CD4-positive, alpha-beta T cell treated with Interleukin-6 at 100 ng/mL for 8 hours (primary cell): ENCODE measurements at places on chromosomes 5 and 9.

- no peak for DNase-seq
Observed at GRCh38 chr9:3692606-3693005, 166.8 kb upstream of the RFX3 start.

GRCh38 chr9:70868041-70868440 lies 253.4 kb downstream of the TRPM3 start:
- DNase-seq, result no peak

DNA sequence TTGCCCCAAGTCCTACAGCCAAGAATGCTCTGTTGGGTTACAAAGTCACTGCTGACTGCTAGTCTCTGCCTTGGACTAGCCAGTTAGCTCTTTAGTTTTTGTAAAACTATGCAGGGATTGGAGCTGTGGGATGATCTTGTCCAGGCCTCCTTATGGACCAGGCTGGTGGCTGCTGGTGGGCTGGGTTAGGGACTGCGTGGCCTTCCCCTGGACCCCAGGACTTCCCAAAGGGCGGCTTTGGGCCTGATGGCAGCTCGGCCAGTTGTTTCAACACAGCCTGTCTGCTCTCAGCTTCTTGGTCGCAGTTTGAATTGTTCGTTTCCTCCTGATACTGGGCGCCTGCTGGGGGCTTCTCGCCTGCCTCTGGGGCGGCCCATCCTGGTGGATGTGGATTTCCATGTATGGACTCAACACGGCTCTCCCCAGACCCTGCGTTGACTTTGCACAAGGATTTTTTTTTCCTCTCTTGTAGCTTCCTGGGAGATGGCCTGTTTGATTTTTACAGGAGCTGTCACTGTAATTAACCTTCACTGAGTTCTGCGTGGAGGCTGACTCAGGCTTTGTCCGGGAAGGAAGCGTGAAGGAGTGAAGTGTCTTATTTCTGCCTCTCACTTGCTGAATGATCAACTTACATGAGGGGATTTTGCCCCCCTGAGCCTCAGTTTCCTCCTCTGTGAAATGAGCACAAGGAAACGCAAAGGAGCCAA lies 91.9 kb upstream of the NEURL1B start:
- DNase-seq, result no peak

DNA sequence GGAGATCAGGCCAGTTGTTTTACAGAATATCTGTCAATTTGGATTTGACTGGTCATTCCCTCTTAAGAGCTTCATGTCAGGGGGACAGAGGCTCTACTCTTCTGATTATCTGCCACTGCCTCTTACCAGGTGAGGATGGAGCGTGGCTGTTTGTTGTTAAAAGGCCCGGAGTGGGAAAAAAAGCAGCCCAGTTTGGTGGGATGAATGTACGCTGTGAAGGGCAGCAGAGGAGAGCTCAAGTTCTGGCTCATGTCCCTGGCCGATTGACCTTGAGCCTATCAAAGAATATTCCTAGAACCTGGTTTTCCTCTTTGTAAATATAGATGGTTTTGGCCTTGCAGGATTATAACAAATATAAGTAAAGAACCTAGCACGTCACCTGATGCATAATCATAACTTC lies 16.3 kb upstream of the SHB start:
- no peak for DNase-seq

DNA sequence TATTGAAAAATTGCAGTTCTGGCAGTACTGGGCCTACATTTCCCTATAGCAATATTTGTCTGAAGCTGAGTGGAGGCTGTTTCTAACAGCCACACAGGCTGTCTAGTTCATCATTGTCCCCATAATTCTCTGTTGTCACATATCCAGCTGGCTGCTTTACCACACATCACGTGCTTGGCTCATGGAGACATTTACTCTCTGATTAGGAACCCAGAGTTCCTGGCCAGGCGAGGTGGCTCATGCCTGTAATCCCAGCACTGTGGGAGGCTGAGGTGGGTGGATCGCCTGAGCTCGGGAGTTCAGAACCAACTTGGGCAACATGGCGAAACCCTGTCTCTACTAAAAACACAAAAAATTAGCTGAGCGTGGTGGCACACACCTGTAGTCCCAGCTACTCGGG lies 81.4 kb downstream of the PGM5 start:
- DNase-seq, result no peak

- DNase-seq, result no peak
Observed at GRCh38 chr9:115730845-115731244, 422.7 kb upstream of the PAPPA start.

GRCh38 chr9:95937131-95937530 lies 61.6 kb downstream of the ERCC6L2 start:
- DNase-seq, result no peak

- DNase-seq, result no peak
Observed at GRCh38 chr9:124137009-124137943, 120.5 kb upstream of the NEK6 start.

DNA sequence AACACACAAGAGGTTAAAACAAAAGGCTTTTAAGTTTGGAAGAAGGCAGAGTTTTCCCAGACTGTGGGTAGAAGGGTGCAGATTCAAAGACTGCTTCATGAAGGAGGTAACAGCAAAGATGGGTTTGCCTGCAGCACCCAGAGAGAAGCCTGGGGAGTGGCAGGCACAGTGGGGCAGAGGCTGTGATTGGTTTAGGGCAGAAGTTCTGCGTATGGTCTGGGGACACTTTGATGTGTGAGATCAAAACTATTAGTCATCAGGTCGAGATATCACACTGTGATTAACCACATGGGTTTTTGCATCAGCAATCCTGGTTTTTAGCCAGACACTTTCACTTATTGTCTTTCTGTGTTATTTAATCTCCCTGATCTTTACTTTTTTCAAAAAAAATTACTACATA lies 188.8 kb upstream of the GLRA1 start:
- peak; percentile 41 for DNase-seq

DNA sequence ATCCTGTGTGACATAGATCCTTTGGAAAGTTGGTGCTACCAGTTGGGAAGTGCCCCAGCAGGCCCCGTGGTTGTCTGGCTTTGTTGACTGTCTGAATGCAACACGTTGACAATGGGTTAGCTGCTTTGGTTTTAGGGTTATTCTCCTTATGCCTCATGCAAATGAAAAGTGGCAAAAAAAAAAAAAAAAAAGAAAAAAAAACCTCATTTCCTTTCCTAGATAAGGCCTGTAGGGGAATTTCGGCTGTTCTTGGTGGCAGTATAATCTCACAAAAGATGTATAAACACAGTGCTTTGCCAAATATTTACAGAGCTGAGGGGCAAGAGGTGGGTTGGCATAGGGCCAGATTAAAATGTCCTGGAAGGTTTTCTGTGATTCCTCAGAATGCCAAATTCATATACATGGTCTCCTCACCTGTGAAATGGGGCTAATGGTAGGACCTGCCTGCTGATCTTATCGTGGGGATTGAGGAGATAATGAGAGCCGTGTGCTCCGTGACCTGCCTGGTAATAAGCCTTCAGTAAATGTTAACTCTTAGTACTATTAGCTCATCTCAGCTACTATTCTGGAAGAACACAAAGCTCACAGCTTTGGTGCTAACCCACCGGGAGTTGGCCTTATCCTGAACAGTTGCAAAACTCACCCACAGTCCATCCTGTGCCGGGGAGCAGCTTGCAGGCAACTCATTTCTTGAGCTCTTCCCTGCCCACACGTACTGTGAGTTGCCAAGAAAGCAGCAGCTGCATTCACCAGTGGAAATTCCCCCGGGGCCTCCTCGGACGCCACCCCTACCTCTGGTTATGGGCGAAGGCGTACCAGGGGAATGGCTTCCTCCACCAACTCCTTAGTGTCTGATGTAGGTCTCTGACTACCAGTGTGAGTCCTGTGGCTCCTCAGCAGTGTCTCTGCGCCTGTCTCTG lies 220.3 kb downstream of the NR3C1 start:
- peak; percentile 5 for DNase-seq

DNA sequence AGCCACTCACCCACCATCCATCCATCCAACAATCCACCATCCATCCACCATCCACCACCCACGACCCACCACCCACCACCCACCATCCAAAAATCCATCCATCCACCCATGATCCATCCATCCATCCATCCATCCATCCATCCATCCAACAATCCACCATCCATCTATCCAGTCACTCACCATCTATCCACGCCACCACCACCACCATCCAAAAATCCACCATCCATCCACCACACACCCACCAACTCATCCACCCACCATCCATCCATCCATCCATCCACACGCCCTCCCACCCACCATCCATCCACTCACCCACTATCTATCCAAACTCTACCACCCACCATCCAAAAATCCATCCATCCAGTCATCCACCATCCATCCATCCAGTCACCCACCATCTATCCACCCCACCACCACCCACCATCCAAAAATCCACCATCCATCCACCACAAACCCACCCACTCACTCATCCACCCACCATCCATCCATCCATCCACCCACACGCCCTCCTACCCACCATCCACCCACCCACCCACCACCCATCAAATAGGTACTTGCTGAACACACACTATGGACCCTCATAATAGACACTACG lies 9.0 kb downstream of the DPH7 start:
- DNase-seq, result no peak

GRCh38 chr5:172118891-172119290 lies 69.1 kb downstream of the STK10 start:
- DNase-seq, result no peak

DNA sequence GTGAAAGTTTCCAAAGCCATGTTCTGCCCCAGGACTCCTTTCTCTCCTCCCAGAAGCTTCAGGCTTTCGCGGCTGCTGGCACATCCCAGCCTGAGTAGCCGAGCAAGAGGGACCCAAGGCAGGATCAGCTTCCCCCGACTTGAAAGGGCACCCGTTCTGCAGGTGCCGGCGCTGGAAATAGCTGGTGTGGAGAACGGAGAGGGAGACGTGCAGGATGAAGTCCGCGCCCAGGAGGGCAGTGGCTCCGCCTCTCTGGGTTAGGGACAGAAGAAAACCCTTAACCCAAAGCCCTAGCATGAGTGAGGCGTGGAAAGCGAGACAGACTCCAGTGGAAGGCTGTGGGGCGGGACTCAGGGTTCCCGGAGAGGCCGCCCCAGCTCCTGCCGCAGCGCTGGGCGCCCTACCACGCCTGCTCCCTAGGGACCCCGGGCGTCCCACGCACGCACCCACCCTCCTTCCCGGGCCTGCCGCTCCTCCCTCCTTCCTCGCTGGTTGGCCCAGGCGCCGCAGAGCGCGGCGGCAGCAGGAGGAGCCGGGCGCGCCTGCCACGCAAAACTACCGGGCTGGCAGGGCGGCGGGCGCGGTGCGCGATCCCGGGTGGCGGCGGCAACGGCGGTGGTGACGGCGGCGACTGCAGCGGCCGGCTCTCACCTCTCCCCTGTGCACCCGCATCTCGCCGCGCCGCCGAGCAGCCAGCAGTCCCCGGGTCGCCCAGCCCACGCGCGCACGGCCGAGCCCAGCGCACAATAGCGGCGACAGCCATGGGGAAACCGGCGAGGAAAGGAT lies at the start of gene SLC1A1:
SLC1A1 (plus strand) TSS at position 550 of the 786 bp plus-strand sequence; CDS start at position 762, 212 bp downstream.
- DNase-seq, result no peak

GRCh38 chr5:144166696-144167095 lies 3.8 kb downstream of the YIPF5 start:
- no peak for DNase-seq

DNA sequence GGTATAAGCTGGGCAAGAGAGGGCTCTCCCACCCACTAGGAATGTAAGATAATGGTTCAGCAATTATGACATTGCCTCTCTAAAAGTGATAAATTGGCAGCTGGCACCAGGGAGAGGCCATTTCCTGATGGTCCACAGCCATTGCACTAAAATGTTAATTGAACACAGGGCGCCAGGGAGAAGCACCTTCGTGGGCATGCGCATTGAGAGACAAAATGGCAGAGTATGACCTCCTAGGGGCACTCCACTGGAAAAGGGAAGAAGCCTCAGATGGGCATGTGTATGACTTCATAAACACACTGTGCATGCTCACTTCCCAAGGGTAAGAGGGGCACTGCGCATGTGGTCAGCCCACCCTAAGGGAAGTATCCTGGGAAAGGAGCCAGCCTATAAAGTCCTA lies 419.2 kb downstream of the AGTPBP1 start:
- DNase-seq, result no peak

GRCh38 chr5:174294891-174295620 lies 249.6 kb downstream of the NSG2 start:
- DNase-seq, result no peak

DNA sequence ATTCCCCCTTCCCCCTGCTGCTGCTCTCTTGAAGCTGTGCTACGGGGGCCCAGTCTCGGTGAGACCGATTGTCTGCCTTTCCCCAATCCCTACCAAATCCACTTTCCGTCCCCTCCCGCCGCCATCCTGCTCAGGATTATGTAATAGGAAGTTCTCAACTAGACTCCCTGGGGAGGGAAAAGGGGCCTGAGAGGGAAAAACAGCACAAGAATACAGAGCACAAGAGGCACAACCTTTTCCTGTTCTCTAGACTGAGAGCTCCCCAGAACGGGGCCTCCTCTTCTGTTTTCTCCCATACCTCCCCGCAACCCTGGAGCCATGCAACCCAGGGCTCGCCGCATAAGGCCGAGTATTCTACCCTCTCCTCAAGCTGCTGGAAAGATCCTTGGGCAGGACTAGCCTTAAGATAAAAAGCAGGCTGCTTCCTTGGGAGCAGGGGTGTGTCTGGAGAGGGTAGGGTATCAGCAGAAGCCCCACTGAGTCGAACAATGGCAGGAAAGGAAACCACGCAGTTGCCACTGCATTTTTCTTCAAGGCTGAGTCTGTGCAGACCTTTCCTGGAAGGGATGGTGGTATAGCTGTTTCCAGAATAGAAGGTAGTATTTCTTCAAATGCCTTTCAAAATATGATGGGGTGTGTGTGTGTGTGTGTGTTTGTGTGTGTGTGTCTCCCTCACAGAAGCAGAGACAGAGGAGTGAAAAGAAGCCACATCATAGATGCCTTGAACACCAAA lies 12.9 kb downstream of the MYORG start:
- no peak for DNase-seq

DNA sequence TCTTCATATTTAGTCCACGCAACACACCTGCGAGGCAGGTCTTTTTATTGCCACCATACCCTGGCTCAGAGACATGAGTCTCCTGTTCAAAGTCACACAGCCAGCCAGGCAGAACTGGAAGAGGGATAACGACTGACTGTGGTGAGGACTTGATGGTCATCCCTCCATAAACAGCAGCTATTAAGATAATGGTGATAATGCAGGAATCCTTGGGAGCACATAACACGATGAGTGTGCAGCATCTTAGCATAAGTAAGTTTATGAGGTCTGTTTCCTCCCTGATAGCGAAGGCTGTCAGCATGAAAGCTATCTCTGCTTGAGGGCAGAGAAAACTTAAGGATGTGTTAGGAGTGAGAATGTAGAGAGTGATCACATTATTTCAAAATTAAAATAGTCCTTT lies 30.9 kb downstream of the KCTD16 start:
- DNase-seq, result no peak

- DNase-seq, result no peak
Observed at GRCh38 chr5:34735491-34736426, 79.6 kb downstream of the RAI14 start.

GRCh38 chr5:57128325-57128724 lies 45.5 kb upstream of the GPBP1 start:
- no peak for DNase-seq

- DNase-seq, result no peak
Observed at GRCh38 chr9:92044936-92045335, 70.3 kb downstream of the SPTLC1 start.
